ENCODE measurements at places on chromosomes 5 and 9.
A peak's percentile ranks its signal among the peaks of the same experiment; 100 is the strongest.

DNA sequence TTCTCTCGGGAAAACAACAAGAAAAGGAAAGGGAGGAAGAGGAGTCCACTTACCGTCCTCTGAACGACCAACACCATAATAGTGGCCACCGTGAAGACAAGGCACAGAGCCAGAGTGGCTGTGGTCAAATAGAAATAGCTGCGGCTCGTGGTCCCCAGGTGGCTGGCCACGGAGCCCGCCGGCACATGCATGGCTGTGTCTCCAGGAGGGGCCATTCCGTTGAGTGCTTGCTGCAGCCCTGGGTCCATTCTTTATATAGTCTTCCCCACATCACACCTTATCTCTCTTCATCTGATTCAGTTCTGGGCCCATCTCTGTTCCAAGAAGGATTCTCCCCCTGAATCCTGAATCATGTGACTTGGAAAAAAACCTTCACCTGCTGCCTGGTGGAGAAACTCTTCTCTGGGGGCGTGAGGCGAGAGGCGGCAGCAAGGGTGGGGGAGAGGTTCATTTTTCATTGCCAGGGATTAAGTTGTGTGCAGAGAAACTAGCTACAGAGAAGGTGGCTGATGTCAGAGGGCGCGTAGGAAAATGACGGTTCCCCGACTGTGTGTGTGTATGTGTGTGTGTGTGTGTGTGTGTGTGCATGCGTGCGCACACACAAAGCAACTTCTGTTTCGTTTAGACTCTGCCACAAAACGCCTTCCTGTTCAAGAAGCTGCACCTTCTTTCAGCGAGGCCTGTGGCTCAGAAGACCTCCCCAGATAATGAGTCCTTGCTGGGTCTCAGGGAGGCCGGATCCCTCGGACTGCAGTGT, at the start of gene TNFSF8:
TSS of gene TNFSF8 (minus strand) at position 536 of the 757 bp plus-strand sequence. CDS start at position 248, 288 bp downstream.
- no peak for DNase-seq

DNA sequence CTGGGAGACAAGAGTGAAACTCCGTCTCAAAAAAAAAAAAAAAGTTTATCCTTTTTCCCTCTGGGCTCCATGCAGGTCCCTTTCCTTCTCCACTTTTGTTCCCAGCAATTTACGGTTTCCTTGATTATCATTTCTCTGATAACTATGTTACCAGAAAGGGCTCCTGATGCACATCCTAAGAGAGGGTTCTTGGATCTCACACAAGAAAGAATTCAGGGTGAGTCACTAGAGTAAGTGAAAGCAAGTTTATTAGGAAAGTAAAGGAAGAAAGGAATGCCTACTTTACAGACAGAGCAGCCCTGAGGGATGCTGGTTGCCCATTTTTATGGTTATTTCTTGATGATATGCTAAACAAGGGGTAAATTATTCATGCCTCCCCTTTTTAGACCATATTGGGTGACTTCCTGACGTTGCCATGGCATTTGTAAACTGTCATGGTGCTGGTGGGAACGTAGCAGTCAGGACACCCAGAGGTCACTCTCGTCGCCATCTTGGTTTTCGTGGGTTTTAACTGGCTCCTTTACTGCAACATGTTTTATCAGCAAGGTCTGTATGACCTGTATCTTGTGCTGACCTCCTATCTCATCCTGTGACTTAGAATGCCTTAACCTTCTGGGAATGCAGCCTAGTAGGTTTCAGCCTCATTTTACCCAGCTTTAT, 13.5 kb upstream of the MELK start:
- DNase-seq = peak; percentile 48

- DNase-seq = no peak
Measured at GRCh38 chr5:138946241-138946623, 71.1 kb upstream of the LRRTM2 start.

DNA sequence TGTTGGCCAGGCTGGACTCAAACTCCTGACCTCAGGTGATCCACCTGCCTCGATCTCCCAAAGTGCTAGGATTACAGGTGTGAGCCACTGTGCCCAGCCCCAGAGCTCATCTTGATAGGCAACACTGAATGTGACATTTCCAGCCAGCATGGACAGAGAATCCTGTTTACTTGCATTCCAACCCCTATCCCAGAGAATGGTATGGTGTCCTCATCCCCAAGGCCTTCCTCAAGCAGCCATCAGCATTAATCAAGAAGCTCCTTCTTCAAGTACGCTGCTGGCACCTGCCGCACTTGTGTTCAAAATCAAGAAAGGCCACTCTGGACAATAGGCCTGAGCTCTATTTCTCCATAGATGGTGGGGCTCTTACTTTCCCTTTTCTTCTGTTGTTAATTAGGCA, 40.2 kb downstream of the STARD4 start:
- DNase-seq = no peak

GRCh38 chr5:102528600-102528999, 29.8 kb upstream of the SLCO6A1 start:
- peak; percentile 5 for DNase-seq

DNA sequence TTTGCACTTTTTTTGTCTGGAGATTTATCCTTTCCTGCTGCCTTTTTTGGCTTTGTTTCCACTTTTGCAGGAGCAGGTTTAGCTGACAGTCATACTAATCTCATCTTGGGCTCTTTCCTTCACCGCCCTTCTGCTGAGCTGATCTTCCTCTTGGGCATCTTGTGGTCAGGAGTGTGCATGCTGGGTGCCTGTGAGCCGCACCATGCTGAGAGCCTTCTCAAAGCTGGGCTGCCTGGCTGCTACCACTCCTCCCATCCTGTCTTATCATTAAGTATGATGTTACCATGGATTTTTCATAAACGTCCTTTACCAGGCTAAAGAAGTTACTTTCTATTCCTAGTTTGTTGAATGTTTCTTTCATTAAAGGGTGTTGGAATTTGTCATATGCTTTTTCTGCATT, 49.5 kb upstream of the MCCC2 start:
- DNase-seq = peak; percentile 44

- DNase-seq = no peak
Measured at GRCh38 chr5:120982351-120982750, 518.3 kb downstream of the PRR16 start.

DNA sequence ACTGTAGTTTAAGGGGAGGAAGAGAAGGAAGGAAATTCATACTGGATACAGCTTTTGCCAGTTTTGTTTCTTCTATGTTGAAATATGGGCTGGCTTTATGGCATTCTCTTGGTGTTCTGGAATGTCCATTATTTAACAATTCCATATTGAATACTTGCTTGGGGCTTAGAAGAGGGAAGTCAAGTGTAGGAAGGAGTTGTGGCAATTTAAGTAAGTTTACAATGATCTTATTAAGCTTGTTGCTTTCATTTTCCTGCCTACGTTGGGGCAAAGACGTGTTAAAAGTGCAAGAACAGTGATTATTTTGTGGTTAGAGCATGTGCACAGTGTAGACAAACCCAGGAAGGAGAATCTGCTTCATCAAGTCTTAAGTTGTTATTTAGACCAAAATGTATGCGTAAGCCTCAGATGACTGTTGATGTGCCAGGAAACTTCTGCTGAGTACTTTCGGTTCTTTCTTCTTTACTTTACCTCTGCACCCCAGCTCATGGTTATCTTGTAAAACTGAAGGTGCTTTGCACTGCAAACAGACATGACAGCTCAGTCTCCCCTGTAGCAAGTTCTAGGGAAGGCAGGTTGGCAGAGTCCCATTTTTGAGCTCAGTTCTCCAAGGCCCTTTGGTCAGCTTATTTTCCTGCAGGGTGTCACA, 75.8 kb downstream of the F2RL2 start:
- DNase-seq = no peak

DNA sequence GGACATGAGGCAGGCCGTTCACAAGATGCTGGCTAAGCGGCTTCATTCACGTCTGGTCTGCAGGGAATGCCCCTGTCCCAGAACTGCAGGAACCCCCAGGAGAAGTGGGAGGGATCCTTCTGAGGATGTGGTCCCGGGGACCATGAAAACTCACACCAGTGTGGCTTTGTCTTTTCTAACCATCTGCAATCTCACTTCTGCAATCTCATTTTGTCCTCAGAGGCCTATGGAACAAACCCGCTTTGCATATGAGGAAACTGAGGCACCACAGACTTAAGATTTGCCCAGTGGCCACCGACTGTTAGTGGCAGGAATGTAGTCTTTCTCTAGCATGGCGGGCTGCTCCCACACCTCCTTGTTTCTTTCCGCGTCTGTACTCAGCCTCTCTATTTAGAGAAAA, 6.9 kb downstream of the CXCL14 start:
- no peak for DNase-seq

- DNase-seq = peak; percentile 92
Measured at GRCh38 chr9:69307446-69308205, 17.4 kb upstream of the ENTREP1 start.

DNA sequence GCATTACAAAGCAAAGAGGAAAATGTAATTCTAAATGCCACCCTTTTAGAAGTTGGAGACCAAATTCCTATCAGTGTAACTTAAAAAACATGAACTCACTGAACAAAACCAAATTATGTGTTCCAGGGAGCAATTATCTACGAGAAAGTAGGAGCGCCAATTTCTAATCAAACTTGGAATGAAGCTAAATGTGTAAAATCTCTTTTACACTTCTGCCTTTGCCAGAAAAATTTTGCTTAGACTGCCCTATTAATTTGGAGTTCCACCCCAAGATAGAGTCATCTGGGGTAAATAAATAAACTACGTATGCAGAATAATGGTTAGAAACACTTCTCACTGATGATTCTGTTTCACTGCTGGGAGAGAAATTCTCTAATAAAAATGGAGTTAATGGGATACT, 825.6 kb downstream of the MTRR start:
- no peak for DNase-seq

DNA sequence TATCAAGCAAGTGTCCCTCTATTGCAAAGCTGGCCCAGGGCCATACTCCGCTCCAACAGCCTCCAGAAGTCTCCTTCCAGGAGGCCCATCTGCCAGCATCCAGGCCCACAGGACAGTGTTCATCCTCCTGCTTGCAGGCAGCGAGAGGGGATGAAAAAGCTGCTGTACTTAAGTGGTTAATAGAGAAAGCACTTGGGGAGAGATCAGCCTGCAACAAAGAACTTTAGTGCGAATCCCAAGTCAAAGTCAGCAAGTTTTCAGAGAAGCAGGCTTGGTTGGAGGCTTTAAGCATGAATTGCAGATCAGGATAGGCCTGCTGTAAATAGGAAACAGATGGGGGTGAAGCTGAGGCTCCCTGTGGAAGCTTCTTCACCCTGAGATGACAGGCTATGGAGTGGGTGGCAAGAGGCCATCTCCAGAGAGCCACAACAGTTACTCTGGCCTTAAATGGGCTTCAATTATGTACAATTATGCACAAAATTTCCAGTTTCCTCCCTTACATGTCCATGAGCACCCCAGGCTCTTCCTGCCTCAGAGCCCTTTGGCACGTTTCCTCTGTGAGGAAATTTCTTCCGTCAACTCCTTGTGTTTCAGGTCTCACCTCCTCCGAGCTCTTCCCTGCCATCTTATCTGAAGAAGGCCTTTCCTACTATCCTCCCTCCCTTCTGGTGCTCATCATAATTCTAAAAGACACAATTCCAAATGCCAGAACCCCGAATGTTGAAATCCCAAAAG, 98.0 kb upstream of the NR3C1 start:
- DNase-seq = peak; percentile 72

DNA sequence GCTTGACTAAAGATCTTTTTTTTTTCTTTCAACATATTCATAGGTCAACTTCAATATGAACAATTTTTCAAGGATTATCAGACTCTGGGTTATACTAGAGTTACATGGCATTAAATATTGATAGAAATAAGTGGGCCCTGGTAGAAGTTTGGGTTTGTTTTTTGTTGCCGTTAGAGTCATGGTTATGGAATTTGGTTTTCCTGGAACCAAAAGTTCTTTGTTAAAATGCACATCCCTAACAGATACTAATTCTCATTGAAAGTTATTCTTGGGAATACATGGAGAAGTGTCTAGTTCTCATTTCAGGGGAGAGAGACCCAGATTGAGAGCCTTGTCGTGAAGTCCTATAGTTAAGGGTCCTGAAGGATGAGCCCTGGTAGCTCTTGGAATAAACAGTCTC, 124.9 kb downstream of the FGF1 start:
- no peak for DNase-seq

GRCh38 chr5:78289911-78290310, 4.6 kb downstream of the AP3B1 start:
- no peak for DNase-seq

DNA sequence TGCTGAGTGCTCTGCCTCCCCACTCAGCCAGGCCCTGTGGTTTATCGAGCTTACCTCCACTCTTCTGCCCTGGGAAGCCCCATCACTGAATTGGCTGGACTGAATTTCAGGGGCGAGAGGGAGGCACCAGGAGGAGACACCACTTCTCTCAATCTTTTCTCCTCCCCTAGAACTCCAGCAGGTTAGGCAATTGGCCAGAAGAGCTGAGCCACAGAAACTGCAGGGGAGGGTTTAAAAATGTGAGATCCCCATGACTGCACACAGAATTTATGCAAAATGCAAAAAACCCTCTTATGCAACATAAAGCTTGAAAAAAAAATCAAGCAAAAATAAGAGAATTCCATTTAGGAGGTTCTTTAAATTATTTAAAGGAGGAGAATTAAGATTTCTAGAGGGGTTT, 29.9 kb downstream of the TUT7 start:
- DNase-seq = peak; percentile 82

GRCh38 chr9:79573412-79573923, 1.7 kb downstream of the TLE4 start:
- DNase-seq = no peak

GRCh38 chr5:168153876-168154270, 137.6 kb upstream of the WWC1 start:
- DNase-seq = peak; percentile 59

GRCh38 chr5:1815071-1815786, 14.0 kb downstream of the NDUFS6 start:
- no peak for DNase-seq

- peak; percentile 97 for DNase-seq
Measured at GRCh38 chr5:39014561-39014960, 59.6 kb downstream of the RICTOR start.

DNA sequence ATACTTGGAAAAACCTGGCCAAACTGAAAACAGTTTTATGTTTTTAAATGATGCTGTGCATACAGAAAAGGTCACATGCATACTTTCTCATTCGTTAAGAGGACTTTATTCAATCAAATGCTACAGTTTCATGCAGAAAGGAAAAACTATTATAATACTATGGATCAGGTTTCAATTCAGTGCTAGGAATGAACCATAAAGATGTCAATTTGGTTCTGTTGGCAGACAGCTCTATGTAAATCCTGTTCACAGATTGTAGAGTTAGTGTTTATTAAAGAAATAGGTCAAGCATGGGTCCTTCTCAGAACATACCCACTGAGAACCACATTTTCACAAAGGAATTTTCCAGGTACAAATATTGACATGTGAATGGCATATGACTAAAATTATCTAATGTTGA, 57.1 kb downstream of the RETREG1 start:
- DNase-seq = no peak

DNA sequence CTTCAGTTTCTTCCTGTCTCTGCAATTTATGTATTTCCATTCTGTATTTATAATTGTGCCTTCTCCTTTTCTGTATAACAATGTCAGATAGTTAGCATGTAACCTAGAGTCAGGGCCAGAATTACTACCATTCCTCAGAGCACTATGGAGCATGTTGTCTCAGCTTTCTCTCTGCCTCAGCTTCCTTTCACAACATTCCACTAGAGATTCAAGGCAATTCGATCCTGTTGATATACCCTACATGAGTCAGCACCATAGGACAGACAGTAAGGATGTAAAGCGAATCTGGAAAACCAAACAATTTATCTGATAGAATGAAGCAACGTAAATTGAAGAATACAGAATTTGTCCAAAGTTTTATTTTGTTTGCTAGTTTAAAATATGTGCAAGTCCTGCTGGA, 728.3 kb upstream of the SEMA6A start:
- peak; percentile 32 for DNase-seq

GRCh38 chr5:231661-232060, 13.5 kb downstream of the SDHA start:
- no peak for DNase-seq

- DNase-seq = no peak
Measured at GRCh38 chr5:131481569-131481968, 153.5 kb downstream of the RAPGEF6 start.
